Stimulated activated CD8-positive, alpha-beta memory T cell treated with anti-CD3 and anti-CD28 coated beads, Interleukin-4, amount 100 ng/mL, for 1 hour (primary cell): ENCODE measurements at places on chromosomes 4 and X.

DNA sequence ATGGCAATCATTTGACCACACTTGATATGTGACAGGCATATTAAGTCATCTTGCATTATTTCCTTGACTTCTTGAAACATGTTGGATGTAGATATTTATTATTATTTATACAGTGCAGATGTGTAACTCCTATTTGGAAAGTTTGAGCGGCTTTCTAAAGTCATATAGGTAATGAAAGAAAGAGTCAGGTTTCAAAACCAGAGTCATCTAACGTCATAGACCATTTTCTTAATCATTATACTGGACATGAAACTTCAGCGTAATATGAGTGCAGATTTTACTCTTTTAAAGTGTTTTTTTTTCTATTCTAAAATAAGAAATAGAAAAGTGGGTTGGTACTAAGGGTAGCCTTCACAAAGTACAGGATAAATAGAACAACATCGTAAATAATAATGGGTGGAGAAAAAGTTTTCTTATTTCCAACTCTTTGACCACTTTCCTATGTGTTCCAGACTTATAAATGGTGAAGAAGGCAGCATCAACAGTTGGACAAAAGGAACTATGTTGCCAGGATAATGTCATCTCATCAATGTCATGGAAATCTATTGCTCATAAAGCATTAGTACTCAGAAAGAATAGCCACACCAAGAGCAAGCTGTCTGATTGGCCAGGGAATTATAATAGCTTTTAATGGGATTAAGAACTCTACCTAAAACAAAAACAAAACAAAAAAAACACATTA is 108.0 kb upstream of the PCDH18 start:
- DNase-seq, result no peak

- no peak for DNase-seq
These were observed 337 bp downstream of the STIM2 start for GRCh38 chr4:26860922-26861433.

- no peak for DNase-seq
These were observed 13.8 kb downstream of the FRYL start for GRCh38 chr4:48766131-48766792.

GRCh38 chr4:3730422-3731190 is 35.6 kb upstream of the ADRA2C start:
- no peak for DNase-seq

- DNase-seq, result no peak
These were observed 1.6 kb upstream of the RBM46 start for GRCh38 chr4:154779362-154779947.

- DNase-seq, result no peak
These were observed 636.9 kb upstream of the BOD1L1 start for GRCh38 chr4:14264437-14264836.

- DNase-seq, result no peak
These were observed 53.0 kb downstream of the ZFX start for GRCh38 chrX:24202465-24203031.

DNA sequence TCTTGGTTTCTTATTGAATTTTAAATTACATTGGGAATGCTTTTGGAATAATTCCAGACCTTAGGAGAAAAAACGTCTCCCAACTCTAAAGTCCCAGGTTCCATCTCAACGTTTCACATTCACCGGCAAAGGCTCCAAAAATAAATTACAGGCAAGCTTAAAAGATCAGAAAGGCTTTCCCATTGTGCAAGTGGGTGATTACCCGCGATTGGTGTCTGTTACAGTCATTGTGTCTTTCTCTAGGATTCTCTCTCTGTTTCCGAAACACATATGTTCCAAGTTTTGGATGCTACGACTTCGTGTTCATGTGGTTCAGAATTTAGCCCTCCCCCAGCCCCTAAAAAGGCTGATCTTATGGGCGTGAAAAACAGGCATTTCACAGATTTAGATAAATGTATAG is 41.8 kb downstream of the PALLD start:
- no peak for DNase-seq
